Body of pancreas (tissue), 4 donors: ENCODE measurements at places on chromosomes 3 and 15. TPM values are rescaled to one million over a fixed set of nuclear protein-coding genes. Genes with fewer than 3 reads are reported as not detected.
A peak's percentile ranks its signal among the peaks of the same experiment; 100 is the strongest.

The TMEM207 gene
- not detected for total RNA-seq

DNA sequence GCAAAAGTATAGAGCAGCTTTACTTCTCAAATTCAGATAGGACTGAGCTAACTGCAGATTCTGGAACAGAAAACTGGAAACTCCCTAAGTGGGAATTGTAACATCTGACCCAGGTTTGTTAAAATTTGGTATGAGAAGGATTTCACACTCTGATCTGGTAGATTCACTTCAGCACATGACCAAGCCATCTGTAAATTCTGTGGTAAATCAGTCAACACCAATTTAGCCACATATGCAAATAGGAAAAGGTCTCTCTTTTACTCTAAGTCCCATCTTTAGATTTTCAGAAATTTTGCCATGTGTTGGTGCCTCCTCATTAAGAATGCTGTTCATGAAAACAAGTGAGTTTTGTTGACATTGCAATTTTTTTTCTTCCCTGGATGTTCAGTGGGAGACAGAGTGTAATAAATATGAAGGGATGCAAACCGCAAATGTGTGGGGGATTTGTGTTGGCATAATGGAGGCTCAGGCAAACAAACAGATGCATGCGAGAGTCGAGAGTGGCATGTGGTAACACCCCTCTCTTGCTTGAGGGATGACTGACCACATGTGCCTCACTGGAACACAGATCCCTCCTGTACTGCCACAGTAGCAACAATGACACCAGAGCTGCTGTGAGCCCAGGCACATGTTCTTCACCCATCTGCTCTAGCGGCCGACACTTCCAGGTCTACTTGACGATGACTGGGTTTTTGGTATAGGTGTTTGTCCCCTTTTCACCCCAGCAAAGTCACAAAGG is 146.6 kb downstream of the FEZF2 start:
- no peaks in the 10 kb centered on the region for H3K36me3 ChIP-seq
- no peaks in the 10 kb centered on the region for H3K27me3 ChIP-seq
- no peak overlapping the region for H3K4me3 ChIP-seq
- H3K27ac ChIP-seq = no peak overlapping the region

- no peaks in the 10 kb centered on the region for H3K36me3 ChIP-seq
- H3K4me3 ChIP-seq = no peak overlapping the region
- H3K27ac ChIP-seq = no peak overlapping the region
- no peak for DNase-seq
Observed at GRCh38 chr15:40343512-40343911, 2.8 kb upstream of the CCDC9B start.

- H3K4me1 ChIP-seq = no peaks in the 10 kb centered on the region
- DNase-seq = no peak
- H3K27me3 ChIP-seq = no peaks in the 10 kb centered on the region
- no peak overlapping the region for H3K27ac ChIP-seq
Observed at GRCh38 chr3:182000447-182000846, 288.7 kb downstream of the SOX2 start.

DNA sequence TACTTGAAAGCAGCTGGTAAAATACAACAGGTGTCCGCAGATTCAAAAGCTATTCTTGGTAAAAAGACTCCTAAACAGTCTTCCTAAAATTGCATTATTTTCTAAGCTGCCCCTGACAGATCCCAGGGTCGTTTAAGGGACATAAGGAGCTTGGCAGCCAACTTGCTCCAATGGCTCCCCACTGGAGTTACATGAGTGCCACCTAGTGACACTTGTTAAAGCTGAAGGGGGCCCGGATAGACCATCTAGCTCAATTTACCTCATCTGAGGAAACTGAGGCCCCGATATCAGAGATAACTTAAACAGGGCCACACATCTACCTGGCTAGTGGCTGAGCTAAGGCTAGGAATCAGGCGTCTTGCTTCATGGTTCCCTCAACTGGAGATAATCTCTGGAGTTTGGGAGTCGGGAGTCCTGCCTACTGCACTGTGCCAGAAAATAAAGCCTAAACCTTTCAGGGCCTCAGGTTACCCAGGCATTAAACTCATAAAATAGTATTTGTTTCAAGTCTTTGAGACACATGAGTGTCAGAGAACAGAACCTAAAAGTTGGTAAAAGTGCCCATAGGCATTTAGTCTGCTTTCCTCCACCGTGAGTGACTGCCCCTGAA is 6.5 kb upstream of the TBC1D23 start:
- H3K27ac ChIP-seq = no peak overlapping the region
- no peaks in the 10 kb centered on the region for H3K36me3 ChIP-seq
- peak; percentile 62 for DNase-seq
- H3K27me3 ChIP-seq = no peaks in the 10 kb centered on the region
- H3K4me3 ChIP-seq = no peak overlapping the region
- H3K4me1 ChIP-seq = peaks cover 9% of the 10 kb centered on the region

GRCh38 chr3:171677706-171678105 is 132.6 kb downstream of the PLD1 start:
- no peaks in the 10 kb centered on the region for H3K27me3 ChIP-seq
- H3K27ac ChIP-seq = no peak overlapping the region
- peaks cover 43% of the 10 kb centered on the region for H3K4me1 ChIP-seq
- no peak for DNase-seq
- H3K36me3 ChIP-seq = no peaks in the 10 kb centered on the region
